Stimulated activated CD8-positive, alpha-beta memory T cell treated with anti-CD3 and anti-CD28 coated beads, Interleukin-2, amount 100 ng/mL, for 1 hour (primary cell): ENCODE measurements at places on chromosomes 7 and 10.

- DNase-seq = no peak
These were observed 75.9 kb downstream of the CCNY start for GRCh38 chr10:35412003-35412723.

- no peak for DNase-seq
These were observed 470.0 kb downstream of the CALN1 start for GRCh38 chr7:71942115-71942514.

DNA sequence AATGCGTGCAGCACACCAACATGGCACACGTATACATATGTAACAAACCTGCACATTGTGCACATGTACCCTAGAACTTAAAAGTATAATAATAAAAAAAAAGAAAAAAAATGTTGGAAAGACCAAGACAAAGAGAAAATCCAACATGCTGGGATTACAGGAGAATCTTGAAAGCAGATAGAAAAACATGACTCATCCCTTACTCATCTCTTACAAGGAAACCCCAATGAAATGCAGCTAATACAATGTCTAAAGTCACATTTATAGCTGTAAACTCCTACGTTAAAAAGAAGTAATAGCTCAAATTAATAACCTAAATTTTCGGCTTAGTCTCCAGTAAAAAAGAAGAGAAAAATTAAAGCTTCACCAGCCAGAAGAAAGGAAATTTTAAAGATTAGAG lies 47.5 kb upstream of the DGKB start:
- no peak for DNase-seq

GRCh38 chr10:12235116-12235694 lies 39.2 kb downstream of the CDC123 start:
- DNase-seq = no peak

DNA sequence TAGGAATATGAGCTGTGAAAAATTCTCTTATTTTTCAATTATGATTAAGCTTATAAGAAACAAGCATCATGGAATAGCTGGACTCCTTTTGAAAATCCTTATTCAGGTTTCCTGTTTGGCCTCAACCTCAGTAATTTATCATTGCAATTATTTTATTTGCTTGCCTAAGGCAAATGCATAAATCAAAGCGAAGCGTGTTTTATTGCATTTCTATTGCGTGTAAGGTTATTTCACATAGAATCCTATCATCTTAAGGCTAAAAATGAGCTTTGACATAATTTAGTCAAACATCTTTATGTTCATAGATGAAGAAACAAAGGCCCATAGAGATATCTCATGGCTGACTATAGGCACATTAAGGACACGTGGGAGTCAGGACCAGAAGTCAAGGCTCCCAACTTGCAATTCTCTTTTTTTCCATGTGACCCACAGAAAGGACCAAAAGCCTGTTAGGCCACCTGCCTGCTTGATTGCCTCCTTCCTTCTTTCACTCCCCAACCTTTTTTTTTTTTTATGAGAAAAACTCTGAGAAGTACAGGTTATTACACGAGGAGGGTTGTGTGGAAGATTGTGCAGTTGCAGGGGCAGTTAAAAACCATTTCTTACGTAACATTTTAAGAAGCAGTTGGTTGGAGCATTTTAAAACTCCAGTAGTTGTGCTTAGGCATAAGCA lies 261.0 kb downstream of the HDAC9 start:
- DNase-seq = no peak

DNA sequence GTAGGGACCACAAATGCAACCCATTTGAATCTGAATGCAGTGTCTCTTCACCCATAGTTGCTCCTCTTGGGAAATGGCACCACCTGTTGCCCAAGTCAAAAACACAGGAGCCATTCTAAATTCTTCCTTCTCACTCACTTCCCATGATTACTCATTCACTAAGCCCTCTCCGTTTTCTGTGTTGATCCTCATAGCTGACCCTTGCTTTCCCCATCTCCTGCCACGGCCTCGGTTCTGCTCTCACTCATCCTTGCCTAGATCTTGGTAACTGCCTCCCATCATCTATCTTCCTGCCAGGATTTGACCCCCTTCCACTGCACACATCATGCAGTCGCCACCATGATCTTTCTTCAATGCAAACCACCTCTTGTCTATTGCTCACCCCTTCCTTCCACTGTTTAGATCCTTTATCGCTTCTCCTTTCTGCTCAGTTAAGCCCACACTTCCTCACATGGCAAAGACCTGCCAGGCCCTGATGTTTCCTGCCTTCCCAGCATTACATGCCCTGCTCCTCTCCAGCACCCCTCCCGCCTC lies 19.0 kb upstream of the CPN1 start:
- no peak for DNase-seq

DNA sequence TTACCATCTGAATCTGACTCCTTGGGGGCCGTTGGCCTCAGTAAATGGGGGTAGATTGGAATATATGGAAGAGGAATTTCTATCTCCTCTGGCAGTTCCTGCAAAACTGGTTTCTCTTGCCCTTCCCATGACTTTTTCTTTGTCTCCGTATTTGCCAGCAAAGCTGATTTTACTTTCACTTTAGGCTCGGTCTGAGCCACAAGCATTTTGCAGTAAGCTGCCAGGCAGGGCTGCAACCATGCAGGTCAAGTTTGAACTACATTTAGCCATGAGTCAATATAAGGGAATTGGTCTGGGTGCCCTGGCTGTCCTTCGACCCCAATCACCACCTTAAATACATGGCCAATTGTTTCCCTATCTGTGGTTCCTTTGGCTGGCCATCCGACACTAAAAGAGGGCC lies 104.3 kb downstream of the TRIM24 start:
- no peak for DNase-seq

- no peak for DNase-seq
These were observed 23.4 kb upstream of the AKR1C3 start for GRCh38 chr10:5070648-5071410.

DNA sequence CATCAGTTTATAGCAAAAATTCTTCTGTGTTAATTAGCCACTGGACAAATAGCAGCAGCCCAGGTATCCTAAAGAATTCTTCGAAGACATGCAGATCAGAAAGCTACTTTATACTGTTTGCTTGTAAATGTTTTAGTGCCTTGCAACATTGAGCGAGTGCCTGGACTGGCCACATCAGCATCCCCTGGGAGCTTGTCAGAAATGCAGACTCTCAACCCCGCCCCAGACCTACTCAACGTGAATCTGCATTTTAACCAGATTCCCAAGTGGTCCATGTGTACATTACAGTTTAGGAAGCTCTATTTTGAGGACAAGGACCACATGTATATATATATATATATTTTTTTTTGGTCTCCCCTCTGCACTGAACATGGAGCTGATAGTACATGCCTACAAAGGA lies 18.5 kb upstream of the PLEKHS1 start:
- DNase-seq = no peak

GRCh38 chr7:107044347-107045194 lies at the start of gene PRKAR2B:
TSS of gene PRKAR2B (plus strand) at chr7:107044705. CDS start at chr7:107044908, 203 bp downstream.
- DNase-seq = peak; percentile 51

DNA sequence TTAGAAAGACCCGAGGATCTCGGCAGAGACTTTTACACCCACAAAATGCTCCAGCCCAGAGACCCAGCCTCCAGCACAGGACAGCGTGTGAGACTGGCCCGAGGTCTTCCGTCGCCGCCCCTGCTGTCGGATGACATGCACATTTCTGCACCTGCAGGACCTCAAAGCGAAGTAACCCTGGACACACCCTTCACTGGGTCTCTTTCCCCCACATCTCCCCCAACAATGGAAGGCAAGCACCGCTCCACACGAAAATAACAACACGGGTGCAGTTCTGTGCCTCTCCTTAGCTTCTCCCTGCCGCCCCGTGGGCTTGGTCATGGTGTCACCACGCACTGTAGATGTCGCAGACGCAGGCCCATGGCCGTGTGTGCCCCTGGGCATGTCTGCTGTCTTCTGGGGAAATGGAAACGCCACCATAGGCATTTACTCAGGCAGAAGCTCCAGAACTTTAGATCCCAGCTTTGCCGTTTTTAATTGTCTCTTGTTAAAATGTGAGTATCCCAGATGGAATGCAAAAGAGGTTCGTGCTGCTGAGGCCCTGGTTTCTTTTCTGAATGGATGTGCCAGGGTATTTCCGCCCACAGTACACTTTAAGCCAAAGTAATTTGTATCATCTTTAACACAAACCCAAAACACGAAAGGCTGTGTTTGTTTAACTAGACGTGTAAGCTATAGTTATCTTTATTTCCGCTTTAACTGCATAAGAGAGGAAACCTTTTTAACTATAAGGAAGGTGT lies 237.9 kb downstream of the MGMT start:
- no peak for DNase-seq

- no peak for DNase-seq
These were observed 56.4 kb upstream of the GNAI1 start for GRCh38 chr7:80078159-80078731.

DNA sequence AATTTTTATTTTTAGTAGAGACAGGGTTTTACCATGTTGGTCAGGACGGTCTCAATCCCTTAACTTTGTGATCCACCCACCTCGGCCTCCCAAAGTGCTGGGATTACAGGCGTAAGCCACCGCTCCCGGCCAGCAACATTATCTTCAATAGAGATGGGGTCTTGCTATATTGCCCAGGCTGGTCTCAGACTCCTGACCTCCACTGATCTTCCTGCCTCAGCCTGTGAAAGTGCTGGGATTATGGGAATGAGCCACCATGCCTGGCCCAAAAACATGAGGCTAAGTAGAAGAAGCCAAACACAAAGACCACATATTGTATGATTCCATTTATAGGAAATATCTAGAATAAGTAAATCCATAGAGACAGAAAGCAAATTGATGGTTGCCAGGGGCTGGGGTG lies 19.1 kb upstream of the CYTH3 start:
- DNase-seq = no peak

DNA sequence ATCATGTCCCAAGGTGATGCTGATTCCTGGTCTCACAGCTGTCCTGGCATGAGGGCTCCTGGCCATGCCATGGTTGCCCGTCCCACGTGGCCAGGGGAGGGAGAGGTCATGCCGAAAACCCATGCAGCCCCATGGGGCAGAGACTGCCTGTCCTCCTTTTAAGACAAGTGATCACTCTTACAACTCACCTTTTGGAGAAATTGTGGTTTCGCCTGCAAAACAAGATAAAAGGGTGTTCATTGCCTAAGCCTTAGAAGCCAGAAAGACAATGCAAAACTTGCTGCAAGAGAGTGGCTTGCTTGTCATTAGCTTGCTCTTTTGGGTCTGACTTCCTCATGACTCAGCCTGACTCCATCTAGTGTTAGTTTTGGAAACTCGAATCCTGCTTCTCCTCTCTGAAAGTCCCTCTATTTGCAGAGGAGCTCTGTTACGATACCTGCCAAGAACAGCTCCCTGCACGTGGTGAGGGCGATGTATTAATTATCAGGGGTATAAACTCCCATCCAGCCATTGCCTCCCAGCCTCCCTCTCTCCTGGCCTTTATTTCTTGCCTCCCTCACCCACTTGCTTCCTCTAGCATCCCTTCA lies 26.7 kb downstream of the TMEM273 start:
- no peak for DNase-seq

DNA sequence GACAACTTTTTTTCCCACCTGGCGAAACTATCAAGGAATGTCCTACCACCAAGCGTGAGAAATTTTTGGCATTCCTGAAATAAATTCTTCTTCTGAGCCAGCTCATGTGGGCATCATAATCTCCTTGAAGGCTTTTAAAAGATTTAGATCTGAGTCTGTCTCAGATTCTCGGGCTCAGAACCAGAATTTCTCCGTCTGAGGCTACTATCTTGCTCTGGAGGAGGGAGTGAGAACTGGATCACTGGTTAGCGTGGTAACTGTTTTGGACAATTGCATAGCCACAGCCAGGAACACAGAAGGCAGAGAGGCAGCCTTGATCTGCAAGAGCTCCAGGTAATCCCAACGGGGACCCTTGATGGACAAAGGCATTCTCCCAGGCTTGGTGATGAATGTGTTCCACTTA lies 1.0 kb upstream of the PLAC9 start:
- DNase-seq = no peak

DNA sequence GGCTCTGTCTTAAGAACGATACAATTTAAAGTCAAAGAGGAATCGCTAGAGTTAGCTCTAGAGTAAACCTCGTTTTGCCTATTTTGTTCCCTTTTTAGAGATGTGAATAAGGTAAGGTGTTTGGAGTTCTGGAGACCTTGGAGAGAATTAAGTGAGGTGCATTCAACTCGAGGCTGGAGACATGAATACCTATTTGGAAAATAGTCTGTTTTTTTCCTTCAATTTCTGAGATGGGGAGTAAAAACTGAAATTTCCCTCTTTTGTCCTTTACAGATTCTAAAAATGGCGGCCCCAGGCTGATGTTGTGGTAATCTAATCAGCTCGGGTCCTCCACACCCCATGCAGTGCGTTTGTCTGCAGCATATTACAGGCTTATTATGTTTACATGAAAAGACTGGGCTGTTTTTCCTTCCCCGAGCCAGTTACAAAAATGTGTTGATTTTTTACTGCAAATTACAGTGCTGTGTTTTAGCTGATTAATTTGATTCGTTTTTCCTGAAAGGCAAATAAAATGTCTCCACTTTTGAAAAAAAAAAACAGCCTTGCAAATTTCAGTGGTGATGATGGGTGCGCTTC lies 1.5 kb downstream of the KMT2E start:
- DNase-seq = no peak

DNA sequence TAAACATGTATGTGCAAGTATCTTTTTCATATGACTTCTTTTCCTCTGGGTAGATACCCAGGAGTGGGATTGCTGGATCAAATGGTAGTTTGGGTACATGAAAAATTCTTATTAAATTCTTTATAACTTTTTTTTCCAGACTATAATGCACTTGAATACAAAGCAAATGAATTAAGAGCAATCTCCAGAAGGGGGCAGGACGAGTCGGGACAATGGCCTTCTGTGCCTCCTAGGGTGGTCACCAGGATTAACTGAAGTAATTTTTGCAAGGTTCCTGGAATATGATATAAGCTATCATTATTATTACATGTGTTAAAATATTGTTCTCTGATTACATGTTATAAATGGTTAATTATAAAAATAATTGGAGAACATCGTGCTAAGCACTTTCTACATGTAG lies 127.2 kb downstream of the PPP1R17 start:
- no peak for DNase-seq

- DNase-seq = no peak
These were observed 460.3 kb downstream of the SUGCT start for GRCh38 chr7:40595129-40595528.

- DNase-seq = no peak
These were observed 321.0 kb downstream of the TCERG1L start for GRCh38 chr10:130990486-130990885.

DNA sequence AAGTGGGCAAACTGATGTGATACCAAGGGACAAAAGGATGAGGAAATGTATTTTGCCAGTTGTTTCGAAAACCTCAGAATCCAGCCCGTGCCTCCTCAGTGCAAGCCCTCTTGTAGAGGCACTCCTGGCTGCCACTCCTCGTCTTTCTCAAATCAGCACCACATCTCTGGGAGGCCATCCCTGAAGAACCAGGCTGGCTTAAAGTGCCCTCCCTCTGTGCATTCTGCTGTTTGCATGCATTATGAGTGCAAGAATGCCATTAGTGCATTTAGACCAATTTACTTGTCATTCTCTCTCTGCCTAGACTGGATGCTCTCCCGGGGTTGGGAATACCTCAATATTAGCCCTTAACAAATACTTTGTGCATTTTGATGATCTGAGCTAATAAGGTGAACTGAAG lies 19.9 kb upstream of the FAM180A start:
- no peak for DNase-seq

- DNase-seq = no peak
These were observed 2.0 kb downstream of the SUN1 start for GRCh38 chr7:834277-834676.
